Activated CD4-positive, alpha-beta T cell treated with anti-CD3 and anti-CD28 coated beads, Interleukin-2, amount 50 U/mL, for 24 hours (primary cell): ENCODE measurements at places on chromosomes 3 and 15.
A peak's percentile ranks its signal among the peaks of the same experiment; 100 is the strongest.

DNA sequence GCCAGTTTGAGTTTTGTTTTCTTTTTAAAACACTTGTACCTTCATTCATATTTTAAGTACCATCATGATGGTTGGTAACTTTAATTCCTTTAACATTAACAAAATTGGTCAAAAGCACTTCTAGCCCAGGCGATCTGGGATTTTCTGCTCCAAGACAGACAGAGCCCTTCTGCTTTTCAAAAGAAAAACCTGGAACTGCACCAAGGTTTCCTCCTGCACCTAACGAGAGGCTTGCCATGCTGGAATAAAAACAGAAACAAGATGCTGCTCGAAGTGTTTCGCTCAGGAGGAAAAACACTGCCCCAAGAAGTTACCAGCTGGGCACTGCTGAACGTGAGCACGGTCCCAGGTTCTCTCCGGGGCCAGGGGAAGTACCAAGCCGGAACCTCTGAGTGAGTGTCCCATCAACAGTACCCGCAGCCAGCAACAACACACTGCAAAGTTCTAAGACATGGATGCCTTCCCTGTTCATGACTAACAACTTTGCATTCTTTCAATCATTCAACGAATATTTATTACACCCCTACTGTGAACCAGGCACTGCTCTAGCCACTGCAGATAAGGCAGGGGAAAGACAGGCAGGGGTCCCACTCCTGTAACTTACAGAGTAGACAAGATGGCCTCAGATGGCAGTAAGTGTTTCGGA, 98.8 kb downstream of the XXYLT1 start:
- DNase-seq, result no peak

DNA sequence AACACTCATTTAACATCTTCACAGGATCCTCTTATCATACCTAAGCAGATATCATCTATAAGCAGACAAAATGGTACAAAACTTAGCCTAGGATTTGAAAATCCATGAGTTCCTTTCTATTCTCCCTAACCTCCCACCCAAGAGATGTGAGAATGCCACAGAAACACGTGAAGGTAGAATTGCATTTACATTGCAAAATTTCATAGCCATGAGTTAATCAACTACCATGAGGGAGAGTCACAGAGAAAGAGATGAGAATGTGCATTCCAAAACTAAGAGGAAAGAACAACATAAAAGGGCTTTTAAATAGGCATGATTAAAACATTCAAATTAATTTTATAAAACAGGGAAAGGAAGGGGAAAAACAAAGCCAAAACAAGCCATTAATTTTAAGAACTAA, 806.2 kb downstream of the NTRK3 start:
- no peak for DNase-seq

GRCh38 chr3:191401775-191402357, 59.1 kb upstream of the PYDC2 start:
- DNase-seq, result no peak

GRCh38 chr3:100117093-100117492, 2.8 kb upstream of the FILIP1L start:
- no peak for DNase-seq

GRCh38 chr3:126947429-126947828, 35.5 kb upstream of the PLXNA1 start:
- no peak for DNase-seq

GRCh38 chr15:55239440-55240124, 42.8 kb upstream of the RSL24D1 start:
- DNase-seq, result no peak

GRCh38 chr3:145197051-145197820, 963.7 kb downstream of the PLOD2 start:
- DNase-seq, result no peak

DNA sequence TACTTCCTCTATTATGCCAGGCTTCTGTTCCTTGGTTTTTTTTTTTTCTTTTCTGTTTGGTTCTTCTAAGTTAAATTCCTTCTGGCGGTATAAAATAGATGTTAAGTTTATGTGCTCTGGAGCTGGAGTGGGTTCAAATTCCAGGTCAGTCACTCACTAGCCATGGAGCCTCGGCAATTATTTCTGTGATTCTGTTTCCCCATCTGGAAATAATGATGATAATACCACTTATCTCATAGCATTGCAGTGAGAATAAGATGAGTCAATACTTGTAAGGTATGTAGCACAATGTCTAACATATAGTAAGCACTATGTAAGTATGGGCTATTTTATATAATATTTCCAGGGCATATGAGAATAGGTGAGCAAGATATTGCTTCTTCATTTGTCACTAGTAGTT, 33.2 kb upstream of the ZDHHC23 start:
- DNase-seq, result no peak

DNA sequence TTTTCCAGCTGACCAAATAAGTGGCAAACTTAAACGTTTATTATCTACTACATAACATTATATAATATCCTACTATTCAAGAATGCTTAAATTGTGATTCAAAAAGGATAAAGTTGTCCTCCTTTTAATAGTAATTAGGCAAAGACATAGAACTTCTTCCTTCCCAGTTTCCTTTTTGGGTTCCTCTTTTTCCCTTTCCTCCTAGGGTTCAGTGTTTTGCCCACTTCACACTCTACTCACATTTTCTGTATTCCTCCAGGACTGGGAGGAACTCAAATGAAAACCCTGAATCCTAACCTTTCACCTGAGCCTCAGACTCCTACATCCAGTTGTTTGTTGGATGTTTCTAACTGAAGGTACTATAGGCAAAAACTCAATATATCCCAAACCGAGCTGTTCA, 132.5 kb downstream of the PEAK1 start:
- DNase-seq, result no peak

DNA sequence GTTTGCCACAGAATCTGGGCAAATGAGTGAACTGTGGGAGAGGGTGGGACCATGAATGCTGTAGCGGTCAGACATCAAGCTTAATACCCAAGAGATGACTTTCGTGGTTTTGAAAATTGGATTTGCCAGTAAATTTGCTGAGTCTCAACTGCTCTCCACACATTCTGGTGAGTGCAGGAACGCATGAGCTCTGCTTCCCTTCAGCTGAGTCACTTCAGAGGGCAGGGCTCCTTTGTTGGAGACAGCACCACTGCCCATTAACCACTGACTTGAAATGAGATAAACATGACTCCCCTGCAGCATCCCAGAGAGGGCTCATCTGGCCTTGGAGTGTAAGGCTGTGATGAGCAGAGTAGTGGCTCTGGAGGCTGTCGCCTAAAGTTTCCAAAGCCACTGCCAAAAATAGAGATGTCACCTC, 22.6 kb downstream of the RARRES1 start:
- no peak for DNase-seq

GRCh38 chr15:25674913-25675312, 188.2 kb downstream of the ATP10A start:
- DNase-seq, result no peak

GRCh38 chr3:16658004-16658924, 53.0 kb upstream of the DAZL start:
- no peak for DNase-seq

GRCh38 chr3:86774082-86774691, 216.8 kb downstream of the VGLL3 start:
- DNase-seq, result no peak

DNA sequence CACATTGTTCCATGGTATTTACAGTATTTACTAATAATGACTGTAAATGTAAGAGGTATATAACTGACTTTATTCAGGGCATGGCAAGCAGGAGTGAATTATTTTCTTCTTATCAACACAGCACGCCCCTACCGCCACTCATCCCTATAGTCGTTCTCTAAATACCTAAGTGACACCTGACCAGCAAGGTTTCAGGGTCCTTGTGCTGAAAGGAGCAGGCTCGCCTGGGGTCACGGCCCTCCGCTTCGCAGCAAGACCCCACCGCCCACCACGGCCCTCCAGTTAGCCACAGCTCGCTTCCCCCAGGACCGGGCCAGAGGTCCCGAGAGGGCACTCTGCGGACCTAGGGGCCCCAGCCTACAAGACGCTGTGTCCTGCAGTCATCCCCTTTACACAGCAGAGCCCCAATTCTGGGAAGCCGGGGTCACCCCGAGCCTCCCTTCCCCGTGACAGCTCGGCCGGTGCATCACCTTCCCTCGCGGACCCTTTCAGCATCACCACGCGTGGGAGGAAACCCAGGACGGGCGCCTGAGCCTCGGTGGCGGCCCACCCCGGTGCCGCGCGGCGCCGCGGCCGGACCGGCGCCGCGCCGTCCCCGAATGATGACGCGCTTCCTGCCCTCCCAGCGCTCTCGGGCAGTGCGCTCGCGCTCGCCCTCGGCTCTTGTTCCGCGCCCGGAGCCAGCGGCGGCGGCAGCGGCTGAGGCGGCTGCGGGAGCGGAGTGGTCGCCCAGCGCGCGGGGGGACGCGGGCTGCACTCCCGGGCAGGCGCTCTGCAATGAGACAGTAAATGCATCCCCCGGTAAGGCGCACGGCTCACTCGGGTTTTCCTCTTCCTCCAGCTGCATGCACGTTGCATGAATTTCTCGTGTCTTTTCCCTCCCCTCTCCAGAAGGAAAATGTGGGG, 225.1 kb upstream of the C2CD4B start:
- DNase-seq, result peak; percentile 52
